Hematopoietic multipotent progenitor cell treated with erythropoietin and hydrocortisone succinate and interleukin-3 and kit ligand, for 6 days (in vitro differentiated cells): ENCODE measurements at places on chromosomes 11 and 22.

GRCh38 chr11:97990162-97990920, 1030.4 kb upstream of the CNTN5 start:
- peak; percentile 37 for DNase-seq

DNA sequence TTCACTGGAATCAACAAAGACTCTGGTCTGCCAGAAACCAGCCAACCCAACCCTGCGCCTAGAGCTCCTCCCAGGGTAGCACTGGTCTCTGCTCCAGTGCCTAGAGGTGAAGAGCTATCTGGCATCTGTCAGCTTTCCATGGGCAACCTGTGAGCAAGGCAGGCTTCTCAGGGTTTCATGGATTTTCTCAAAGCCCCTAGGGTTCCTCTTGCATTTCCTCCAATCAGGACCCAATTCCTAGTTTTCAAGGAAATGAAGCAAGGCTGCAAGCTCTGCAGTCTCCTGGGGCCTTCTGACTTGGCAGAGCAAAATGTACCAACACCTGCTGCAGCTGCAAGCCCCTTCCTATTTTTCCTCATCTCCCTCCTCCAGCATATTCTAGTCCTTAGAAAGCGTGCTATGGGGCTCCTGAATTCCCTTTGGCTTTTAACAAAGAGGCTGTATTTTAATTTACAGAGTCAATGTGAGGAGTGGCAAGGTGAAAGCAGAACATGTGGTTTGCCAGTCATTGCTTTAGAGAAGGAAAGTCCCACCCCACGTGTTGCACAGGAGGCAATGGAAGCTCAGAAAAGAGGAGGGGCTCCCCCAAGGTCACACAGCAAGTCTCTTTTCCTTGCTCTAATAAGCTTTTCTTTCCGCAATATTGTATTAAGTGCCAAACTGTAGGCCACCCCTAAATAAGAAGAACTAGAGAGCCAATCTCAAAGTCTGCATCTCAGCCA, 33.0 kb upstream of the RIC3 start:
- peak; percentile 79 for DNase-seq

- DNase-seq = peak; percentile 68
These were observed 526 bp downstream of the TPST2 start for GRCh38 chr22:26589367-26589844.

GRCh38 chr11:112398798-112399478, 138.3 kb upstream of the PLET1 start:
- DNase-seq = no peak

- DNase-seq = peak; percentile 70
These were observed 72.1 kb upstream of the CD44 start for GRCh38 chr11:35066783-35067423.

- DNase-seq = no peak
These were observed 221.2 kb downstream of the DSCAML1 start for GRCh38 chr11:117575856-117576255.
